ENCODE measurements at places on chromosomes 2 and 18.

DNA sequence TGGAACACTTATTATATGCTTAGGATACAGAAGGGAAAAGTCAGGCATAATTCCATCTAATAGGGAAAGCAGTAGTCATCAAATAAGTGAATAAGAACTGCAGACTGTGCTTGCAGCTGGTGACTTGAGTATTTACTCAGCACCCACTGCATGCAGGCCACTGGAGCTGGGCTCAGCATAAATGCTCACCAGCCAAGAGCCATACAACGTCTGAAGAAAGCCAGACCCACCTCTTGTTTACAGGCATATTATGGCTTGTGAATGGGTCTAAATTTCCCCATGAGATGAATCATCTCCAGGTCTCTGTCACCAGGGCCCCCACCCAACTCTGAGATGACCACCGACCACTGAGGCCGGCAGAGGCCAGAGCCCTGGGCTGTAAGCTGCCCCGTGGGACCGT lies 123.8 kb upstream of the PKDCC start:
- no peak for DNase-seq

GRCh38 chr2:15748736-15749323 lies 157.2 kb downstream of the DDX1 start:
- DNase-seq = no peak

DNA sequence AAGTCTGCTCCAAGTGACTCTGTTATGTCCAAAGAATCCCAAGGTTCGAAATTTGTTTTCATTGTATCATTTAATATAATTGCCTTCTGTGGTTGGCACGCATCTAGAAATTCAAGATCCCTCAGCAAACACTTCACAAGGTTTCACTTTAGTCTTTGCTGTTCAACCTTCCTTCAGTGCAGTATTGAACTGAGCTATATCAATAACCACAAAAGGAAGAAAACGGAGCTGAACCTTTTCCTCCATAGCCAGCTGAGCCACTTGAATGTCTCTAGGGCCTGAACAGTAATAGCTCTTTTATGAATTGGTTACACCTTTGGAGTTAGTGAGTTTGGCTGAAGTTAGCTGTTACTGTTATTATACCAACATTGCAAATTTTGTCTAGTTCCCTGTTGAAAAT lies 357.7 kb upstream of the HNRNPA3 start:
- DNase-seq = no peak

- DNase-seq = no peak
Observed at GRCh38 chr2:64808092-64808491, 154.4 kb upstream of the SERTAD2 start.

DNA sequence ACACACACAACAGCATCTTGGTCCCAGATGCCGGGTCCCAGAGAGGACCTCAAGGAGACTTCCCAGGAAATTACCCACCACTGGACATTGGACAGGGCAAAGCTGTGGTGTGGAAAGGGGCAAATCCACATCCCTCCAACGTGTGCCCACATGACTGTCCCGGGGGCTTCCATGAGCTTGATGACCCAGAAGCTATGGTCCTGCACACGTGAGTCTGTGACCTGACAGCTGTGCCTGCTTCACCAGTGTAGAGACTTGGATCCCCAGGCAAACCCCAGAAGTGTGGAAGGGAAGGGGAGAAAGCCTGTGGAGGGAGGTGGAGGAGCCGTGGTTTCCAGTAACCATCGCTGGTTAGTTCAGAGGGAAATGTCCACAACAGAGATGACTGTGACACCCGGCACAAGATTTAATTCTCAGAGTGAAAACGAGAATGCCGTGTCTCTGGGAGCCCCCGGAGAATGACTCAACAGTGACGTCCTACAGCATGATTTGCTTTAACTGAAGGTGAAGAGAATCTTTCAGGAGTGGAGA lies 19.1 kb upstream of the GPR55 start:
- no peak for DNase-seq

DNA sequence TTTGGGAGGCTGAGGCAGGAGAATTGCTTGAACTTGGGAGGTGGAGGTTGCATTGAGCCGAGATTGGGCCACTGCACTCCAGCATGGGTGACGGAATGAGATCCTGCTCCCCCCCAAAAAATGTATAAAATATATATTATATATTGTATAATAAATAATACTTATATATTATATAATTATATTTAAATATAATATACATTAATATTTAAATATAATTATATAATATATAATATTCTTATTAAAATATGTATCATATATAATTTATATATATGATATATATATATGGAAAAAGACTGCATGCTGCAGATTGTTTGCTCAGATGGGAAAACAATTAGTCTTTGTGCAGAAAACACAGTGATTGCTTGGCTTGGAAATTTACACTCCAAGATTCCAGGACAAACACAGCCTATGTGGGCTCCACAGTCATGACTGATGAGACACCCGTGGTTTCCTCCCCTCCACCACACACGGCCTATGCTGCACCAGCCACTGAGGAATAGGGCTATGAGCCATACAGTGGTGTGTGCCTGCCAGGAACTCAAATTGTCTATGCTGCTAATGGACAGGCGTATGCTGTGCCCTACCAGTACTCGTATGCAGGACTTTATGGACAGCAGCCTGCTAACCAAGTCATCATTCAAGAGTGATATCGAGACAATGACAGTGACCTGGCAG lies 30.0 kb downstream of the PMAIP1 start:
- DNase-seq = no peak

GRCh38 chr2:134703426-134703825 lies 15.4 kb downstream of the TMEM163 start:
- DNase-seq = no peak

GRCh38 chr2:227766373-227766883 lies 20.7 kb downstream of the SCYGR8 start:
- DNase-seq = peak; percentile 31

- no peak for DNase-seq
Observed at GRCh38 chr18:62832282-62832681, 116.9 kb downstream of the PHLPP1 start.

DNA sequence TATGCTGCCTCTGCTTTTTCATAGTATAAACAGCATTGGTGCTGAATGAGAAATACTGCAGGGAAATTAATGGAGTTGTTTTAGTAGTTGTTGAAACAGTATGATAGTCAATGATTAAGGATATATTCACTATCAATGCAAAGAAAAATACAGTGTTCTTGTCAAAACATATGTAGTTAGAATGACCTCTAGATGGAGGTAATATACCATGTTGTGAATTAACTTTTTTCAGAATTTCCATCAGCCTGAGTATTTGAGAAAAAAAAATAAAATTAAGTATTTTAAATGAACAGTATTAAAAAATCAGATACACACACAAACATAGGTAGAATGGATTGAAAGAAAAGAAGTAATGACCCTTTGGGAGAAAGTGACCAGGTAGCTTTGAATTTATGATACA lies 59.5 kb downstream of the RMDN2 start:
- DNase-seq = no peak

DNA sequence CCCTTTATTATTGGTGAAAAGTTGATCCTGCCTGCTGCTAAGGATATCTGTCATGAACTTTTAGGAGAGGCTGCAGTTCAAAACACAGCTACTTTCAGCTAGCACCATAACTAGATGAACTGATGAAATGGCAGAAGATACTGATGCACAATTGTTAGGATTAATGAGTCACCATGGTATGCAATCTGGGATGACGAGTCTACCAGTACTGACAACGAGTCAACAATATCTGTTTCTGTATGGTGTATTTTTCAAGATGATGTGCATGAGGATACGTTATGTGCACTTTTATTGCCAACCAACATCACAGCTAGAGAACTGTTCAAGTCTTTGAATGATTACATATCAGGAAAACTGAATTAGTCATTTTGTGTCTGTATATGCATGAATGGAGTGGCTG lies 68.7 kb downstream of the NETO1 start:
- DNase-seq = no peak

- DNase-seq = no peak
Observed at GRCh38 chr2:213187386-213187785, 36.0 kb upstream of the IKZF2 start.

DNA sequence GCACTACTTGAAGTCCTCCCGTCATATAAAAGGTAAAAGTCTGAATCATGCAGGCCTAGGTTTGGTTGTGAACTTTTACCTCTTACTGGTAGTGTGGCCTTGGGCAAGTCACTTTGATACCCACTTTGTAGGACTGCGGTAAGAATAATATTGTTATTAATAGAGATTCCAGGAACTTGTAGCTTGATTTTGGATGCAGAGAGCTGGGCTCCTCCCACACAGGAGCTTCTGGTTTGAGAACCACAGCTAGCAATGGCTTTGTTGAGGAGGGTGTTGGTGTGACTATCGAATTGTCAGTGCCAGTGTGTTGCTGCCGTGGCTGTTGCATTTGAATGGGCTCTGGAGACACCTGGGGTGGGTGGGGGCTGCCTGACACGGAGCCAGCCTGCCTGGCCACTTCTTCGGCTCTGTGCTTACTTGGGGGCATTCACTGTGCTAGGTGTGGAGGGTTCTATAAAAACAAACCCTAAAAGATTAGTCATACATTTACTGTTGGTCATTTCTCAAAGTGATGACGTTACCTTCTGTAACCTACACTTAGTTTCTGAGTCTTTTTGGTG lies 38.5 kb downstream of the ASAP2 start:
- no peak for DNase-seq

GRCh38 chr2:69505710-69506109 lies 68.5 kb upstream of the NFU1 start:
- no peak for DNase-seq

DNA sequence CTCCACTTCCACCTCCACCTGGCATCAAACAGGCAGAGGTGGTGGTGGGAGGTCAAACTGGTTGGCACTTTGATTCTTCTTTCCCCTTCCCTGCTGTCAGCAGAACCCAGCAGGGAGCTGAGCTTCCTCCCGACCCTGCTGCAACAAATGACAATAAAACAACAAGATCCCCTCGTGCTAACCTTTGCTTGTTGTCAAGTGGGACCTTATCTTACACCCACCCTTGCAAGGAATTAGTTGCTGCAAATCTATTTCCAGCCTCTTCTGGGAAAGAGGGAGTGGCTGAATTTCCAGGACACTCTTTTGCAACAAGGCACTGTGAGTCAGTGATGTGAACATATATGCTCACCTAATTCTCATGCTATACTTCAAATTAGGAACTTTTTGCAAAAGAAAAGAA lies 655.1 kb downstream of the DSC3 start:
- DNase-seq = no peak

- DNase-seq = no peak
Observed at GRCh38 chr2:167719410-167719809, 528.0 kb downstream of the STK39 start.

DNA sequence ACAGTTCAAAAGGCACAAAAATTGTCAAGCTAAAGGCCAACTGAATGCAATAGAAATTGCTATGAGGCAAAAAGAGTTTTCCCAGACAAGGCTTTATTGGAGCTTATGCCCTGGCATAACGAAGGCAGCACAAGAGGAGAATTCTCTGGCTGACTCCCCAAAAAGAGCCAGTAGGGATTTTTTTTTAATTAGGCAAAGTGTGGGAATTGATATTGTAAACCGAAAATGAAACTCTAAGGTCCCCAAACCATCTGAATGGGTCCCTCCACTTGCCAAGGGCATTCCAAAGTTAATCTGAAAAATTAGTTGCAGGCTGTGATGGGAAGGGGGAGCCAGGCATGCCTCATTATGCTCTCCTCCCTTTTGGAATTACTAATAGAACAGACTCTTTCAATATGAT lies 118.9 kb downstream of the SPOPL start:
- DNase-seq = no peak

DNA sequence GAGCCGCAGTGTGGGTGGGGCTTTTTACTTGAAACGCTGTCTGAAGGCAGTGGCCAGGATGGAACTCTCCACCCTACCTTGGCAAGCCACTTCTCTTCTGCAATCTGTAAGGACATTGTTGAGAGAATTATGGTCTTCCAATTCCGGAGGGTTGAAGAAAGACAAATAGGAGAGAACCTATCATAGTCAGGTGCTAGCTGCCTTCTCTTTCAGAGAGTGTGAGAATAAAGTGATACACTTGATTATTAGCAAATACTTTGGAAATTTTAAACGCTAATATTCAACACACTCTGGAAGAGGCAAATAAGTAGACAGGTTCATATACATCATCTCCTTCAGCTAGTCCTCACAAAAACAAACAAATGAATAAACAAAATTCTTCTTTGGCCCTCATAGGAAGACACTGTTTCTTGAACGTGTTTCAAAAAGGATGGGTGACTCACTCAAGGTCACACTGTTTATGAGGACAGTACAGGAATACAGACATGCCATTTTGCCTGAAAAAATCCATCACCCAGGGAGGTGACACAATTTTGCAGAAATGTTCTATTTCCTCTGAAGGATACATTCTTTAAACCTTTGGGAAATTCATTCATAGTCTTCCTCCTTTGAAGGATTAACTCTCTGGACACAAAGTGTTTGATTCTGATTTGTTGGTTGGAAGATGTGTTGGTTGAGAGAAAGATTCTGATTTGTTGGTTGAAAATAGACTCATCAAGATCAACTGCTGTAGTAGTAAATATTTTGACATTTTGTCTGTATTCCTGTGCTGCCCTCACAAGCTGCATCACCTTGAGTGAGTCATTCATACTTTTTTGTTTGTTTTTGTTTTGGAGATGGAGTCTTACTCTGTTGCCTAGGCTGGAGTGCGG lies 2.2 kb upstream of the IL1RN start:
- DNase-seq = no peak

- no peak for DNase-seq
Observed at GRCh38 chr2:14557111-14557510, 75.4 kb upstream of the LRATD1 start.

GRCh38 chr2:29582062-29582461 lies 339.3 kb downstream of the ALK start:
- DNase-seq = no peak
